ENCODE measurements at places on chromosomes 1 and 21.

- DNase-seq: no peak
Observed at GRCh38 chr1:15962176-15962575, 13.7 kb downstream of the ZBTB17 start.

GRCh38 chr1:51289676-51290488 lies 40.5 kb downstream of the TTC39A start:
- DNase-seq: no peak

GRCh38 chr1:35931446-35932157 lies 697 bp downstream of the AGO3 start:
- no peak for DNase-seq

DNA sequence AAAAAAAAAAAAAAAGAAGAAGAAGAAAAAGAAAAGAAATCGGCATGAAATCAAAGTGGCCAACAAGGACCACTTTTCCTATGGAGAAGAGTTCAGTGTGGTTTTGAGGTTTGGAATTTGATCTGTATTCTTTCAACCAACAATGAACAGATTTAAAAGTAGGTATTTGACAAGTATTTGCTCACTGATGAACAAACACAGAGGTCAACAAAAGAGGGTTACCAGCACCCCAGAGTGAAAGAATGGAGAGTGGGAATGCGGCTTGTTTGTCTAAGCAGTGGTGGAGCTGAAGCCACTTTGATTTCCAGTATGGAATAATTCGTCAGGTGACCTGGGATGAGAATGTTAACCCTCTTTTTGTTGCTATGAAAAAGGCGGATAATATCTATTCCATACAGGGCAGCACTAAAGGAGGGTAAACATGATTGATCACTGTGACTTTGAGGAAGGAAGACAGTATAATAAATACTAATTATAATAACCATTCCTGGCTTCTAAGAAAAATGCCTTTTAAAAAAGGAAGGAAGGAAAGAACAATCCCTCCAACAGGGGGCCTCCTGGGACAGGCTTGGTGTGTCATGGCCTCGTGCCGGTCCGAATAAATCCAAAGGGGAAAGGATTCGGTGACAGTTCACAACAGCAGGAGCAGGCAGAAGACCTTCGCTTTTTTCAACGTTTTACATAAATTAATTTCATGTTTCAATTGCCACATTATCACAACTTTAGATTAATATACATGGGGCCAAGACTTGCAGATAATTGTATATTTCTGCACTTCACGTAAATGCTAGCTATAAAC lies 37.2 kb upstream of the SIM2 start:
- no peak for DNase-seq

GRCh38 chr1:214319938-214320337 lies 39.0 kb downstream of the SMYD2 start:
- DNase-seq: no peak

DNA sequence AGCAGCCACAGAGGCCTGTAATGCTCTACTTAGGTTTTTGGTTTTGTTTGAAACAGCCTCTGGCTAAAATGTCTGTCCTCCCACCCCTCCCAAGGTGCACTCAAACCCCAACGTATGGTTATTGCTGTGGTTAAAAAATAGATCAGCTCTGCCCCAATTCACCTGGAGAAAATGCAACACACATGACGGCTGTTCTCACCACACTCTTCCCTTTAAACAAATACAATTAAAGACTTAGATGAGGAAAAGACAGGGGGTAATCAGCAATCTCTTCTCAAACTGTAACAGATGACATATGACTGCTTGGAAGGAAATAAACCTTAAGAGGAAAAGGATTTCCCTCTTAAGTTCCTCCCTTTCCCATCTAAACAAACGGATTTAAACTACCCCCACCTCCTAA lies 6.2 kb upstream of the MTMR11 start:
- DNase-seq: no peak
